ENCODE measurements at places on chromosomes 16 and 17.

DNA sequence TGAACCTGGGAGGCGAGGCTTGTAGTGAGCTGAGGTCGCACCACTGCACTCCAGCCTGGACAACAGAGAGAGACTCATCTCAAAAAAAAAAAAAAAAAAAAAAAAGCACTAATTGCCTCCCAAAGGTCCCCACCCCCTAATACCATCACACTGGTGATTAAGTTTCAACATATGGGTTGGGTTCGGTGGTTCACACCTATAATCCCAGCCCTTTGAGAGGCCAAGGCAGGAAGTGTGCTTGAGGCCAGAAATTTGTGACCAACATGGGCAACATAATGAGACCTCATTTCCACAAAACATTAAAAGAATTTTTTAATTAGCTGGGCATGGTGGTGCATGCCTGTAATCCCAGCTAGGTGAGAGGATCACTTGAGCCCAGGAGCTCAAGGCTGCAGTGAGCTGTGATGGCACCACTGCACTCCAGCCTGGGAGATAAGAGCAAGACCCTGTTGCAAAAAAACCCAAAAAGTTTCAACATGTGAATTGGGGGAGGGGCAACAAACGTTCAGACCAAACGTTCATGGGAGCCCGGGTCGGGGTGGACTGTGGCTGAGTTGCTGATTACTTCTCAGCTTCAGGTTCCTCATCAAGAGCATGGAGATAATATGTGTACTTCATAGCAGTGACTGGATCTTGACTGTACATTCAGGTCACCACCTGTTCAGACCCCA is 62.1 kb upstream of the NOL11 start:
- no peak for DNase-seq

DNA sequence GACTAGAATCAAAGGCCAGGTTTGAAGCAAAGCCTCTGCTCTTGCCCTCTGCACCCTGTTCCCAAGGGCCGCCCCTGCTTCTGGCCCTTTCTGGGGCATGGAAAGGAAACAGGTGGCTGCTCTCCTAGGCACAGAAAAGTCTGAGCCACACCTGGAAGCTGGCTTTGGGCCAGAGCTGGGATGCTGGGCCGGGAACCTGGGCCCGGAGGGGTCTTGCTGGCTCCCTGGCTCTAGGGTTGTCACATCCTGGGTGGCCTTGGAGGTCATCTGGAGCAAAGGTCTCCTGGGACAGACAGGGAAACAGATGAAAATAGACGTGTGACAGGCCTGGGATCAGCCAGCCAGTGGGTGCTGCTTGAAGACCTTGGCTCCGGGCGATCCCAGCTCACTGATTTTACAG is 74.1 kb upstream of the LHX1 start:
- no peak for DNase-seq

DNA sequence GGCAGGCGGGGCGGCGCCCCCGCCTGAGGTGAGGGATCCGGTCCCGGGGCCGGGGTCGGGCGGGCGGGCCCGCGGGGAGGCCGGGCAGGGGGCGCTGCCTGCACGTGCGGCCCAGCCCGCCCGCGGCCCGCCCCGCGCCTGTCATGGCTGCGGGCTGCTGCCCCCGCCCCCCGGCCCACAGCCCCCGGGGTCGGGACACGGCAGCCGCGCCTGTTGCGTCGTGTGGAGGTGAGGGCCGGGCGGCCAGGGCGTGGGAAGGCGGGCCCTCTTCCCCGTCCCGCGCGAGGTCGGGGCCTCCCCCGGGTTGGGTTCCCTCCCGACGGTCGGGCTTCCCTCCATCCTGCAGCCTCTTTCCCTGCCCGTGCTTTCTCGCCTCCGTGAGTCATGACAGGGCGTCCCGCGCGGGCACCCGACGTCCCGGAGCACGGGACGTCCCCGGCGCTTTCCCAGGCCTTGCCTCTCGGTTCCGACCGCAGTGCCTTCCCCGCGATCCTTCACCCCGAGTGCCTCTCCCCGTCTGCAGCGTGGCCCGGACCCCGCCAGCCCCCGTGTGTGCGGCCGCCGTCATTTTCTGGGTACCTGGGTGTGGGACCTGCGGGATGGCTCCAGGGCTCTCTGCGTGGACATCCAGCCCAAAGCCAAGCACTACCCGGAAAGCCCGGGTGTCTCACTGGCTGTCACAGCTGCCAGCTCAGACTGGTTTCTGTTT is 76.7 kb downstream of the CHD9 start:
- no peak for DNase-seq

- DNase-seq: no peak
Measured at GRCh38 chr17:2366747-2367494, 29.6 kb downstream of the SGSM2 start.

GRCh38 chr17:13462146-13462545 is 139.6 kb downstream of the HS3ST3A1 start:
- no peak for DNase-seq

DNA sequence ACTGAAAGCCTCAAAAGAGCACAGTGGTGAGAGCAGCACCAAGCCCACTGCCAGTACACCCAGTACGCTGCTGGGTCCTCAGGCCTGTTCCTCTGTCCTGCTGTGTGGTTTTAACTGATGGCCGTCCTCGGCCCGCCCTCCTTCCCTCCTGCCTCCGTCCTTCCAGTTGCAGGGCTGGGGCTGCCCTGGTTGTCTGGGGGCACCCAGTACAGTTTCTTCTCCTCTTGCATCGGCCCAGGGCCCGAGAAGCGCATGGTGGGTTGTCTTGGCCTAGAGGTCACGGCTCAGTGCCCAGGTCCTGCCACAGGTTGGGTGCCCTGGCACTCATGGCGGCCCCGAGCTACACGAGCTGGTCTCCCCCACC is 70.8 kb upstream of the KCTD5 start:
- DNase-seq: no peak

DNA sequence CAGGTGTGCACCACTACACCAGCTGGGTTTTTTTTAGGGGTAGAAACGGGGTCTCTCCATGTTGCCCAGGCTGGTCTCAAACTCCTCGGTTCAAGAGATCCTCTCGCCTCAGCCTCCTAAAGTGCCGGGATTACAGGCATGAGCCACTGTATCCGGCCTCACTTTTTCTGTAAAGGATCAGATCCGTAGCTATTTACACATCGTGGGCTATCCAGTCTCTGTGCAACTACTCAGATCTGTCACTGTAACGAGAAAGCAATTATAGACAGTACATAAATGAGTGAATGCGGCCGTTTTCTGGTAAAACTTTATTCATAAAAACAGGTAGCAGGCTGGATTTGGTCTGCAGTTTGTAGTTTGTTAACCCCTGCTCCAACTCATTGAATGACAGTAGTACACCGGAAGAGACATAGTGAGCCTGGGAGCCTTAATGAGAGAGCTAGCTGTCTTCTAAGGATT is 44.5 kb downstream of the VMP1 start:
- DNase-seq: no peak

GRCh38 chr17:58487589-58488427 is at the start of gene HSF5:
TSS of gene HSF5 (minus strand) at chr17:58488408. CDS start at chr17:58488274, 134 bp downstream.
- no peak for DNase-seq
